ENCODE measurements at places on chromosomes 4 and X.

- no peak for DNase-seq
Measured at GRCh38 chrX:135009057-135009610, 13.2 kb downstream of the RTL8B start.

- DNase-seq: no peak
Measured at GRCh38 chr4:147987252-147987651, 255.4 kb downstream of the ARHGAP10 start.

DNA sequence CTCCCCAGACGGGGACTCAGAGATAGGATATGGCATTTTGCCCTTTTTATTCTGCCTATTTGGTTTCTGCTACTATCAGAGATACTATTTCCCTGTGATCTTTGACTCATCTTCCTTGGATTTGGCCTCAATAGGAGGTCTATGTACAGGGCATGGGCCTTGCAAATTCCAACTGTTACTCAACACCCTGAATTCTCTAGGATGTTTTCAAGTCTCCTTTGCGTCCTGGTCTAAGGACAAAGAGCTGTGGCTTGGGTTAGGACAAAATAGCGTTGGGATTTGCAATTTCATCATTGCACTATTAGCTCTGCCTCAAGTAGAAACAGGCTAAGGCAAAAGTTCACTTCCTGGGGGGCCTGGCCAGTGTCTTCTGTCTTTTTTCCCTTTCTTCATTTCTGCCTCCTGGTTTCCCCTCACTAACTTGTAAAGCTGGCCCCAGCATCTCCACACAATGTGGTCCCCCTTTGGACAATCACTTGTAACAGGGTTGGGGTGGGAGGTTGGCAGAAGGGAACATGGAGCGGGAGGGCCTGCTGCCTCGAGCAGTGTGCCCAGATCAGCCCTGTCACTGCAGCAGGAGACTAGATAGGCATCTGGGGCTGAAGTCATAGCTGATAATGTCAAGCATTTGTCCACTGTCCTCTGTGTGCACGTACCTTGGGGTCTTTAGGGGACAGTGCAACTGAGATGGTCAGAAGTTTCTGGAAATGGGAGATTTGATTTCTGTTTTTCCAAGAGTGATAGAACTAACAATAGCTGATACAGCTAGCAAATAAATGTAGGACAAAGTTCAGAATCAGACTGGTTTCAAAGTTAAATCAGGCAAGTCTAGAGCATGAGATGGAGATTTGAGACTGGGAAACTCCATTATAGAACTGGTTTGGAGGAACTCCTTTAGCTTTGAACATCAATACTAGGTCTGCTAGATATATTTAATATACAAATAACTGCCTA is 25.8 kb upstream of the STBD1 start:
- no peak for DNase-seq

DNA sequence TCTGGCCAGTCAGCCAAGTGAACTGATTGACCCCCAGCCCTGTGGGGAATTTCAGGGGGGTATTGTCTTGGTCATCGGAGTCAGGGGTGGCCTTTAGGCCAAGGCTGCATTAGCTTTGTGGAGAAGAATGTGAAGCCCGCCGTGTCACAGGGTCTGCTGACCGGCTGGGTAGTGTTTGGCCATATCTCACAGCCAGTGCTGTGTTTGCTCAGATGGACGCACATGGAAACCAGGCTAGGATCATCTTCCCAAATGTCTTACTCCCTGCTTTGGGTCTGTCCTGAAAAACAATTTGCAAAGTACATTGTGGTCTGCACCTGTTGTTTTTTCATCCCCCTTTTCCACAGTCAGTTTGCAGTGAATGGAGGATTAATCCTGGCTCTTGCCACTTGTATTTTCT is 13.0 kb downstream of the TMEM164 start:
- no peak for DNase-seq

- DNase-seq: no peak
Measured at GRCh38 chr4:72275381-72275780, 243.6 kb downstream of the NPFFR2 start.

DNA sequence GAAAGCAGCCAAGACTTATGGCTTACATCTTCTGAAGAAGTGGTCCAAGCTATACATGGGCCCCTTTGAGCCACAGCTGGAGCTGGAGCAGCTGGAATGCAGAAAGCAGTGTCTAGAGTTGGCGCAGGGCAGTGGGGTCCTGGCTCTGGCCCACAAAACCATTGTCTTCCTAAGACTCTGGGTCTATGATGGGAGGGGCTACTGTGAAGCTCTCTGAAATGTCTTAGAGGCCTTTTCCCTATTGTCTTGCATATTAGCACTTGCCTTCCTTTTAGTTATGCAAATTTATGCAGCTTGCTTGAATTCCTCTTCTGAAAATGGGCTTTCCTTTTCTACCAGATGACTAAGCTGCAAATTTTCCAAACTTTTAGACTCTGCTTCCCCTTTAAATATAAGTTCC is 15.3 kb downstream of the NPY1R start:
- DNase-seq: no peak

DNA sequence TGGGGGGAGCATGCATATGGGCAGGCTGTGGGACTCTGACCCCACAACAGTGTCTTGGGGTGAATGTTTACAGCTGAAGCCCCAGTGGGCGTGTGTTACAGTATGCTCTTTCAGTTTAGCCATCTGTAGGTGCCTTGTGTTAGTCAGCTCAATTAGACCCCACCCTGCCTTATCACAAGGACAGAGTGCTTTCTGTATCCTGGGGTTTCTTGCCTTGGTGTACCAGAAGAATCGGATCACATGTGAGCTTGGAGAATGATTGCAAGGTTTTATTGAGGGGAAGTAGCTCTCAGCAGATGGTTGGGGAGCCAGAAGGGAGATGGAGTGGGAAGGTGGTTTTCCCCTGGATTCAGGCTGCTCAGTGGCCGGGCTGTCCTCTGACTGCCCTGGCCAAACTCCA is 27.3 kb downstream of the SH3BGRL start:
- no peak for DNase-seq

GRCh38 chr4:139256349-139256748 is 23.7 kb downstream of the MGARP start:
- DNase-seq: no peak

GRCh38 chrX:142084611-142085010 is 120.5 kb downstream of the MAGEC2 start:
- no peak for DNase-seq

DNA sequence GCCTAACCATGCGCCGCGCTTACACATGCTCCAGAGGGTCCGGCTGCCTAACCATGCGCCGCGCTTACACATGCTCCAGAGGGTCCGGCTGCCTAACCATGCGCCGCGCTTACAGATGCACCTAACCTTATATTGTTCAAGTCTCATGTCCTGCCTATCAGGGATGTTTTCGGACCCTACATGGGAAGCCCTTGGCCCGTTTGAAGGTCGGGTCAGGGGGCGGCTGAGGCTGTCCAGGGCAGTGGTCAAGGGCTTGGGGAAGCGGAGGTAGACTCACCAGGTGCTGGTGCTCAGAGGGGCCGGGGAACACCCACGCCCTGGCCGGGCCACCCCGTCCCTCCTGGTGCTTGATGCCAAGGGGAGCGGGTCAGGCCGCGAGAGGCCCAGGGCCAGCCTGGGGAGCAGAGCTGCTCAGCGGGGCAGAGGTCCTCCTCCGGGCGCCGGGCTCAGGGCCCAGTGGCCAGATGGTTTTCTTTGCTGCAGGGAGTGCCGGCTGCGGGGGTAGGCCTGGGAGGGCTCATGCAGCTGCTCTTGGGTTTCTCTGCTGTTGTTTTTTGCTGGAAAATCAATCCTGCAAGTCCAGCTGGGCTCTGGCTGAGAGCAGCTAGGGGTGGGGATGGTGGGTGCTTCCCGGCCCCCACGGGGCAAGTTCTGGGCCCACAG is 35.4 kb upstream of the SPON2 start:
- DNase-seq: no peak
